ENCODE measurements at places on chromosomes 16 and 17.

DNA sequence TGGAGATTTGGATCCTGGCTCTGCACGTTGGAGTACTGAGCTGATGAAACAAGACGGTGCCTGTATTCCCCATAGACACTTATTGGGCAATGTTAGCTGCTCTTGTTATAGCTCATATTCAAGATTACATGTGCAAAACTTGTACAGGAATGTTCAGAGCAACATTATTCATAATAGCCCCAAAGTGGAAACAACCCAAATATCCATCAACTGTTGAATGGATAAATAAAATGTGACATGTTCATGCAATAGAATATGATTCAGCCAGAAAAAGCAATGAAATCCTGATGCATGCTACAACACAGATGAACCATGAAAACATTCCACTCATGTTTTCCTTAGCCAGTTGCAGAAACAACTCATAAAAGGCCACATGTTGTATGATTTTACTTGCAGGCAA lies 5.7 kb upstream of the SDR42E1 start:
- no peak for DNase-seq

- no peak for DNase-seq
These were observed 239.0 kb downstream of the CCDC182 start for GRCh38 chr17:57505841-57506773.

DNA sequence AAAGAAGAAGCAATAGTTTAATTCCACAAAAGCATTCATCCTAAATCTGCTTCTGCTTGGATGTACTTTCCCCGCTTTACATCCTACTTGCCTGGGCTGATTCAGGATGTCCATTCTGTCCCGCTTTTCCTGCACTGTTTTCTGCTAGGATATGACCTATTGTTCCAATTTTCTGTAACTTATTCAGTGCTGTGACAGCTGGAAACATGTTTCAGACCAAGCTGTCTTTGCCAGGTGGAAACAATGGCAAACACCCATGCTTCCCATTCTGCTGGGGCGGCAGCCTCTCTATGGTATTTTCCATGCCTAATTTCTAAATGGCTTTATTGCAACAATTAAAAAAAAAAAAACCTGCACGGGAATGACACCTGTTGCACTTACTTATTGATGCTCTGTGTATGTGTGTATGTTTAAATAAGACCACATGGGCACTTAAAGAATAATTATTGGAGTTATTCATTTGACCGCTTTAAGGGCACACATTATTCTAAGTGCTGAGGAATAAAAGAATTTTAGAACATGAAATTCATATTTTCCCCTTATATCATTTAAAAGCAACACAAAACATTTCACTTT lies 21.0 kb downstream of the COQ7 start:
- no peak for DNase-seq

GRCh38 chr17:42682722-42683403 lies 532 bp downstream of the CNTNAP1 start:
- DNase-seq = peak; percentile 24

DNA sequence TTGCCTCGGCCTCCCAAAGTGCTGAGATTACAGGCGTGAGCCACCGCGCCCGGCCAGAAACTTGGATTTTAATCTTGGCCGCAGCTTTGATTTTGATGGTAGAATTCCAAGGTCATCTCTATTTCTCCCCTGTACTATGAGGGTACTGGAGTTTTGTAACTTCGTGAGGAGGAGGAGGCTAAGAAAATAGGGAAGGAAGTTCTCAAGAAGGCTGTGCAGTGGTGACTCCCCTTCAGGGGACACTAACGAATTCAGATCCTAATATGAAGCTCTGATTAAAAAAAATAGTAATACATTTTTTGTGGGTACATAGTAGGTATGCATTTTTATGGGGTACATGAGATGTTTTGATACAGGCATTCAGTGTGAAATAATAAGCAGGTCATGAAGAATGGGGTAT lies 55.9 kb downstream of the LDHD start:
- DNase-seq = no peak

DNA sequence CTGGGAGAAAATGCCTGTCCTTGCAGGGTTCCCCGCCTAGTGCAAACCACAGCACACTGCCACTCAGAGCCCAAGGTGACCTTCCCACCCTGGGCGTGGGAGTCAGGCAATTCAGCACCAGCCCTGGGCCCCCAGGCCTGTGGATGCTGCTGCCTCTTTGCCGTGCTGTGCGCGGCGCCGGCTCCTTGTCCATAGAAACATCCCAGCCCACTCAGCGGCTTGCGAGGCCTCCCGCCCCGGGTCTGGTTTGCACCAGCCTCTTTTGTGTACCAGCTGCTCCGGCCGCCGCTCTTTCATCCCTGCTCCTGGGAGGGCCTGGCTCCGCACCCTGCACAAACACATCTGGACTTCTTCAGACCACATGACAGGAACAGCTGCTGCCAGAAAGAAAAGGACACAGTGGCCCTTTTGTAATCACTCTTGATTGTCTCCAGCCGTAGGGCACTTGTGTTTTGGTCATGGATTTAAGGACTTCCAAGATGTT lies 75.4 kb upstream of the SDK2 start:
- peak; percentile 84 for DNase-seq

DNA sequence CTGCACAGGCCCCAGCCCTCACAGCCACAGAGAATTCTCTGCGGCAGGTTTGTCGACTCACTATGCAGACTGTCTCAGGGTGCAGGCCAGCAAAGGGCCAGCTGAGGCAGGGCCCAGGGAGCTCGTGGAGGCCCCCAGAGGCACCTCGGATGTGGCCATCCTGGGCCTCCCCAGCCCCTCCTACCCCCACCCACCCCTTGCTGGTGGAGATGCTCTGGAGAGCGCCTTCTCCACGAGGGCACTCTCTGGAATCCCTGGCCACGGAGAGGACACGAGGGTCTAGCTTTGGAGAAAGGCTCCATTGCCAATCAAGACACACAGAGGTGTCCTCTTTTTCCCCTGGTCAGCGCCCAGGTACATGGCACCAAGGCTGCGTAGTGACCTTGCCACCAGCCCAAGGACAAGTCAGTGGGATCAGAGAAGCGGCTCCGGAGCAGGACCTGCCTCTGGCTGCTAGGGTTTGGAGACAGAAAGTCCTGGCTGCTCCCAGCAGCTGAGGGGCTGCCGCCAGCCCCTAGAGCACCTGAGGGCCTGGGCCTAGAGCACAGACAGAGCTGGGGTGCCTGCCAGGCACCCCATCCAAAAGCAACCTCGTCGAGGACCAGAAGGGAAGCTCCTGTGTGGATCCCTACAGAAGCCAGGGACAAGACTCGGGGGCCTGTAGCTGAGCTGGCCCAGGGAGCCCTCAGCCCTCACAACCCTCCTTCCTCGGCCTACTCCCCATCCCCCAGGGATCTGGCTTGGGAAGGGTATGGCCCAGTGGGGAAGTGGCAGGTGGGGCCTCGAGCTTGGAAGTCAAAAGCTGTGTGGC lies 18.7 kb downstream of the ARL2BP start:
- DNase-seq = no peak

DNA sequence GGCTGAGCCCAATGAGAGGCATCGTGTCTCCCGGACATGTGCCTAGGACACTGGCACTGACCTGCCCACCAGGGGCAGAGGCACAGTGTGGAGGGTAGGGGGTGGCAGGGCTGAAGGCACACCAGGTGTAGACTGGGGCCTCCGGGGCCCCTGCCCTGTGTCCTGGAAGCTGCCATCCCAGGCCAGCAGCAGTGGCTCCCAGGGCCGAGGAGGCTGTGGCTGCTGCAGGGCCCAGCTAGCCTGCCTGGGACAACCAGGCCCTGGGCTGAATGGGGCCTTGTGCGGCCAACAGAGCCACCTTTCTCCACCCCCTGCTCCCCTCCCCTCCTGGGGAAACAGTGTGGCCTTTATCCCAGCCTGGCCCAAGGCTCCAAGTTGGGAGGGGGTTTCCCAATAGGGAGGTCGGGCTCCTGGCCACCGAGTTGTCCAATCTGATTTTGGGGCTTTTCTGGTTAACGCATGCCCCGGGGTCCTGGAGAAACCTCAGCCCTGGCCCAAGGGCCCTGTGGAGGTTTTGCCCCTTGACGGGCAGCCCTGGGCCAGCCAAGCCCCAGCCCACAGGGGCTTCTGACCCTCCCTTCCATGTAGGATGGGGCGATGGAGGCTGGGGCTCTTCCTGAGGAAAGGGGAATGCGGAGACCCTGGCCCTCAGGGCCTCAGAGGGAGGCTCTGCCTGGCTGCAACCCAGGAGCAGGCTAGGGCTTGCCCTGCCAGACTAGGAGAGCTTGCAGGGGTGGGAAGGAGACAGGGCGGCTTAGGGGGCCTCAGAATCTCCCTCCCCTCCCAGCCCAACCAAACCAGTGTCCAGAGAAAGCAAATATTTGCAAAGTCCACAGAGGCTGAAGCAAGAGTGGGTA lies 4.2 kb downstream of the MTSS2 start:
- peak; percentile 56 for DNase-seq

DNA sequence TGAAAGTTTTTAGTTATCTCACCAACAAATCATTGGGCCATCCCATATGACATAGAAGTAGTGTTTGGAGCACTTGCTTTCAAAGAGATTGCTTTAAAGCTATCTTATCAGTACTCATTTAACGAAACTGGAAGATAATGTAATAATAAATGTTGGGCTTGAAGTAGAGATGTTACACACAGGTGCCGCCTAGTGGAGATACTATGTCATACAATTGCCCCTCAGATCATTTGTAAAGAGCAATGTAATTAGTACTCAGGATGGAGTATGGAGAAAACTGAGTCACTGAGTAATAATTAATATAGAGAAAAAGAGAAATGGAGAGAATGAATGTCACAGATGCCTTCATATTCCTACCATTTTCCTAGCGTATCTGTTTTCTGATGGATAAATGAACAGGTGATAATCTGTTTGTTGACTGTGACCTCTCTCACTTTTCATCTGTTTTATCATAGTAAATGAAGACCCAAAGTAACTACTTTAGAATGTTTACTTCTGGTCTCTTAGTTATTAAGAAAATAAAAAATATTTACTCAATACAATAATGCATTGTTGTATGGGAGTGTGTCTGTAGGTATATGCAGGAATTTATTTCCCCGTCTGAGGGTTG lies 80.4 kb downstream of the EFCAB5 start:
- no peak for DNase-seq

- no peak for DNase-seq
These were observed 168.9 kb upstream of the MAF start for GRCh38 chr16:79769270-79769927.

DNA sequence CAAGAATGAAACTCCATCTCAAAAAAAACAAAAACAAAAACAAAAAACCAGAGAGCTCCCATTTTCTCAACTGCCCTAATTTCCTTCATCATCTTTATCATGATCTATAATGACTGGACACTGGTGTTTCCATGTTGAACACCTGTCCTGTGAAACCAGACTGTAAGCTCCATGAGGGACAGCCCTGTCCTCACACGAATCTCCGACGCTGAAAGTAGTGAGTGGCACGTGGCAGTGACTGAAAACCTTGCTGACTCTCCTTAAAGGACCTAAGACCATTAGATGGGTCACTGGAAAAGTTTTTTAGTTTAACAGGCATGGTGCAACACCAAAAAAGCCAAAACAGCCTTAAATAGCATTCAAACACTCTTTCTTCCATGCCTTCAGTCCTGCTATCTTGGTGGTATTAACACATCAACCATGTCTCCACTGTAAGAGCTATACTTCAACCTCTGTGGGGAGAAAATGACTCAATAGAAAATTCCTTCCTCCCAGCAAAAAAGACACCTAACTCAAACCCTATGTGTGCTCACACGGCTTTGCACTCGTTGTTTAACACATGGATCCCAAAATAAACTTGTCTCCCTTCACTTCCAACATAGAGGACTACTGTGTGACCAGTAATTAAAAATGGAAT lies 8.3 kb downstream of the AXIN2 start:
- DNase-seq = no peak

- no peak for DNase-seq
These were observed 458.9 kb upstream of the DYNLRB2 start for GRCh38 chr16:80081846-80082245.

GRCh38 chr17:43915559-43915958 lies 8.2 kb upstream of the MPP2 start:
- DNase-seq = no peak

GRCh38 chr17:75036643-75037268 lies 10.0 kb downstream of the ATP5PD start:
- DNase-seq = no peak

DNA sequence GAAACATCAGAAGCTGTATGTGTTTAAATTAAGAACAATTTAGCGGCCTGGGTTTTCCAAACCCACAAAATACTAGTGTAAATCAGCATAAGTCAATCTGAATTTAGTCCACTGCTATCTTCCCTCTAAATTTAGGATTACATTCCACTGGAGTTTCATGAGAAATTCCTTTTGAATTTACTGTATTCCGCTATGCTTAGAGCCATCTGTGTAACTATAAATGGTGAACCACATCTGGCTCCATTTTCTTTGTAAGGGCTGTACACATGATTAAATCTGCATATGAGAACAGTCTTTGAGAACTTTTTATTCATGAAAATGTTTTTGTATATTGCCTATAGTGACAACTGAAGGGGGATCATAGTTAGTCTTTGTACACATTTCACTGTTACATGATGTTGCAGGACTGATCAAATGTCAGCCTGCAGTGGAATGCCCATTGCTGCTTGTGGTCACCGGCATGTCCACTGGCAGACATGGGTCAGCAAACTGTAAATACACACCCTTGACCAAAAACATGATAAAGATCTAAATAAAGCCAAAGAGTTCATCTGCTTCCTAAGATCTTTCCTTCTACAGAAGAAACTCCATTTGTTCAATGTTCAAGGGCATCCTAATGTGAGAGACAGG lies 36.8 kb downstream of the RPGRIP1L start:
- no peak for DNase-seq

- no peak for DNase-seq
These were observed 14.2 kb downstream of the SNF8 start for GRCh38 chr17:48930435-48930873.

DNA sequence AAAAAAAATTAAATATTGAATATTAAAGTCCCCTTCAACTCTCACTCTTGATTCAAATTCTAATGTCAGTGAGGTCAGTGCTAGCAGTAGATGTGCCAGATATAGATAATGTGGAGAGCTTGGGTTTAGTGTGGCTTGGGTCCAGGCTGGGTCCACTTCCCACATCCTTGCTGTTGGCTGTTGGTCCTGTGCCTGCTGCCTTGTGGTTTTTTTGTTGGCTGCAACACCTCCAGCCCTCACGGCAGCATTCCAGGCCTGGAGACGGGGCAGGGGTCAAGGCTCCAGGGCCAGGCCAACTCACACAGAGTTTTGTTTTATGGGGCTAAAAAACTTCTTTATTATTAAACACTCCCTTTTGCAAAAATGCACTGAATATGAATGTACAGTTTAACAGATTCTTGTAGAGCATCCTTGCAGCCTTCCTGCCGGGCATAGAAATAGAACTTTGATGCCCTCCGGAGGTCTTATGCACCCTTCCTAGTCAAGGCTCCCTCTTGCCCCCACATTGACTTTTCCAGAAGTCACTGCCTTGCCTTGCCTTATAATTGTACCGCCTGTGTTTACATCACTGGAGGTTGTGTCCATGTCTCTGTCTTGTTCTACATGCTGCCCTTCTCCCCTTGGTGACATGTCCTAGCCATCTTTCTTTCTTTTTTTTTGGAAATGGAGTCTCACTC lies 25.5 kb upstream of the MYO15B start:
- no peak for DNase-seq

- DNase-seq = no peak
These were observed at the start of gene CCL2 for GRCh38 chr17:34254651-34255380. TSS of gene CCL2 (plus strand) at chr17:34255285. CDS start at chr17:34255350, 65 bp downstream.

GRCh38 chr17:21389394-21389793 lies 13.2 kb downstream of the KCNJ12 start:
- no peak for DNase-seq
